ENCODE measurements at places on chromosomes 13 and 19. TPM values are rescaled to one million over a fixed set of nuclear protein-coding genes. Genes with fewer than 3 reads are reported as not detected.

CEACAM16 gene
- total RNA-seq, result 0.19 TPM

KLK15 gene
- total RNA-seq, result not detected

ZFP82 gene
- total RNA-seq, result 1.6 TPM

CCDC194 gene
- total RNA-seq, result not detected

CSNK1G2 gene
- 51.8 TPM for total RNA-seq

NLRP7 gene
- total RNA-seq, result not detected

HCST gene
- total RNA-seq, result 0.63 TPM

ASF1B gene
- total RNA-seq, result 33.8 TPM

NLRP5 gene
- not detected for total RNA-seq

MAP2K2 gene
- total RNA-seq, result 118 TPM

ZNF415 gene
- not detected for total RNA-seq

NBEA gene
- 1.7 TPM for total RNA-seq

NDFIP2 gene
- total RNA-seq, result 25.0 TPM

ZNF536 gene
- not detected for total RNA-seq

TMC4 gene
- total RNA-seq, result 1.6 TPM

KLHL1 gene
- total RNA-seq, result not detected

GPR4 gene
- 0.44 TPM for total RNA-seq

EXOC3L2 gene
- total RNA-seq, result 1.0 TPM

BCL3 gene
- total RNA-seq, result 31.6 TPM

LYPD5 gene
- total RNA-seq, result 0.09 TPM

ZNF345 gene
- 0.04 TPM for total RNA-seq

All from A549 treated with ZK216348 at 1 μM for 4 hours (cell line).